ENCODE measurements at places on chromosomes 3 and 15. TPM values are rescaled to one million over a fixed set of nuclear protein-coding genes. Genes with fewer than 3 reads are reported as not detected.

- H3K36me3 ChIP-seq: peaks cover 22% of the 10 kb centered on the region
- H3K4me1 ChIP-seq: peaks cover 100% of the 10 kb centered on the region
- H3K27me3 ChIP-seq: no peaks in the 10 kb centered on the region
- H3K4me3 ChIP-seq: no peak overlapping the region
Measured at GRCh38 chr3:46931631-46932331, 44.8 kb downstream of the CCDC12 start.

GRCh38 chr3:57952651-57953050 is 55.6 kb upstream of the FLNB start:
- peak overlapping the region; percentile 96 for H3K27ac ChIP-seq
- H3K27me3 ChIP-seq: no peaks in the 10 kb centered on the region
- H3K36me3 ChIP-seq: no peaks in the 10 kb centered on the region
- no peak for DNase-seq

GRCh38 chr3:184375747-184376461 is 2.1 kb downstream of the THPO start:
- no peak overlapping the region for H3K27ac ChIP-seq
- H3K36me3 ChIP-seq: no peaks in the 10 kb centered on the region

- no peak overlapping the region for H3K27ac ChIP-seq
- no peak for DNase-seq
- no peaks in the 10 kb centered on the region for H3K4me1 ChIP-seq
- no peaks in the 10 kb centered on the region for H3K36me3 ChIP-seq
- no peaks in the 10 kb centered on the region for H3K27me3 ChIP-seq
Measured at GRCh38 chr3:148964809-148965208, 26.5 kb upstream of the GYG1 start.

The FGF12 gene
- total RNA-seq: 19.5 TPM

DNA sequence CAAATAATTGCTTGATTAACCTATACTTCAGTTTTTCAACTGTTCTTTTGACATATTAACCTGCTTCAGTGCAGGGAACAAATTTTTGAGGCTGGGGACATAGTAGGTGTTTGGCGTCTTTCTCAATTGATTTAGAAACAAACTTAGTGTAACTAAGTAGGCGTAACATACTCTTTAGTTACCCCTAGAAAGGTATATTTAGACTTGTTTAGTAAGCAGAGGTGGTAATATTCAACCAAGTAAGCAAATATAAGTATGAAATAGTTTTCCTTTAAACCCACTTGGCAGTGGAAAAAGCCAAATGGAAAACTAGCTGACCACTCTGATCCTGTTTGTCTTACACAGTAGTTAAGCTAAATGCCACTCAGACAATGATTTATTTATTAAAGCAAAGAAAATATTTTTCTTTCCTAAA is 113.2 kb downstream of the MBNL1 start:
- peak overlapping the region; percentile 22 for H3K4me3 ChIP-seq
- peak overlapping the region; percentile 73 for H3K27ac ChIP-seq
- H3K4me1 ChIP-seq: peaks cover 96% of the 10 kb centered on the region

GRCh38 chr3:122903171-122903570 is 108.3 kb downstream of the SLC49A4 start:
- no peak for DNase-seq
- no peak overlapping the region for H3K27ac ChIP-seq
- H3K27me3 ChIP-seq: no peaks in the 10 kb centered on the region
- no peak overlapping the region for H3K4me3 ChIP-seq

The ROPN1 gene
- not detected for total RNA-seq

Data from esophagus muscularis mucosa (tissue), 4 donors.